ENCODE measurements at places on chromosomes 3 and 15.

DNA sequence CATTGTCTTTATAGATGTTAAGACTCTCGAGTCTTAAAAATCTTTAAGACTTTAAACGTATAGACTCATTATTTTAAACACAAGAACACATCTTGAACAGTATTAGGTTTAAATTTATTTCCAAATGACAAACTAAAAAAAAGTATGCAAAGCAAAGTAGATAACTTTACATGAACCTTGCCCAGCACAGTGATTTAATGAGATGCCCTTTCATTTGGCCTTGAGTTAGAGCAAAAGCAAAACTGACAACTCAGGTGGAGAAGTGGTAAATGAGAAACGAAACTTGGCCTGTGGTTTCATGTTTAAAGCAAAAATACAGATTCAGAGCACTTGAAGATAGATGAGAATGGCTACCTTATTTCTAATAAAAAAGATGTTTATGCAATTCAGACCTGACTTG is 8.6 kb downstream of the GPR15 start:
- DNase-seq = no peak

- DNase-seq = no peak
Observed at GRCh38 chr15:89421219-89421618, 75.2 kb downstream of the RHCG start.

DNA sequence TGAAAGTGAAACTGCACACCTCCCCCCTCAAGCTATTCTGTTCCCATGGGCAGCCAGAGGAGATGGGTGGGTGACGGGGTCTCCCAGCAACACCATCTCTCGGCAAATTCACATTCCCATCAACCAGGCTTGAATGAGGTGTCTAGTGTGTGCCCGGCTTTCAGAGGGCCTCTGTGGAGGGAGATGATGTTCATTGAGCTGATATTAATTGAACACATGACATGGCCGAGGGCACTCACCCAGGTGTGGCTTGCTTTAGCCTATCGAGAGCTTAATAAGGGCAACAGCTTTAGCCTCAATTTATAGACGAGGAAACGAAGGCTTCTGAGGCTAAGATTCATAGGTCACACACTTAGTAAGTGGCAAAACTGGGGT is 288.0 kb downstream of the UACA start:
- DNase-seq = no peak

DNA sequence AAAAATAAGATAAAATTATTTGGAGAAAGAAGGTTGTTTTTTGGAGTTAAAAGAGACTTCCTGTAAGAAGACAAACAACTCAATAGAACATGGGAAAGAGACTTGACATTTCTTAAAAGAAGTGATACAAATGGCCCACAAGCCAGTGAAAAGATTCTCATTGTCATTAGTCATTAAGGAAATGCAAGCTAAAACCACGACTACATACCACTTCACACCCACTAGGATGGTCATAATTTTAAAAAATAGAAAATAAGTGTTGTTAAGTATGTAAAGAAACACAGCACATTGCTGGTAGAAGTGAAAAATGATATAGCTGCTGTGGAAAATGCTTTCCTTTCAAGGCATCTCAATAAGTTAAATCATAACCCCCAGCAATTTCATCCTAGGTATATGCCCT is 44.4 kb upstream of the GK5 start:
- no peak for DNase-seq

DNA sequence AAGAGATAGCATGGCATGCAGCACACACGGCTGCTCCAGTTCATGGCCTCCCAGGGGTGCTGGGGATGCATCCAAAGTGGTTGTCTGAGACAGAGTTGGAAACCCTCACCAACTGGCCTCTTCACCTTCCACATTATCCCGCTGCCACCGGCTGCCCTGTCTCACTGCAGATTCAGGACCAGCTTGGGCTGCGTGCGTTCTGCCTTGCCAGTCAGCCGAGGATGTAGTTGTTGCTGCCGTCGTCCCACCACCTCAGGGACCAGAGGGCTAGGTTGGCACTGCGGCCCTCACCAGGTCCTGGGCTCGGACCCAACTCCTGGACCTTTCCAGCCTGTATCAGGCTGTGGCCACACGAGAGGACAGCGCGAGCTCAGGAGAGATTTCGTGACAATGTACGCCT is 4.8 kb downstream of the CIB1 start:
- DNase-seq = no peak

DNA sequence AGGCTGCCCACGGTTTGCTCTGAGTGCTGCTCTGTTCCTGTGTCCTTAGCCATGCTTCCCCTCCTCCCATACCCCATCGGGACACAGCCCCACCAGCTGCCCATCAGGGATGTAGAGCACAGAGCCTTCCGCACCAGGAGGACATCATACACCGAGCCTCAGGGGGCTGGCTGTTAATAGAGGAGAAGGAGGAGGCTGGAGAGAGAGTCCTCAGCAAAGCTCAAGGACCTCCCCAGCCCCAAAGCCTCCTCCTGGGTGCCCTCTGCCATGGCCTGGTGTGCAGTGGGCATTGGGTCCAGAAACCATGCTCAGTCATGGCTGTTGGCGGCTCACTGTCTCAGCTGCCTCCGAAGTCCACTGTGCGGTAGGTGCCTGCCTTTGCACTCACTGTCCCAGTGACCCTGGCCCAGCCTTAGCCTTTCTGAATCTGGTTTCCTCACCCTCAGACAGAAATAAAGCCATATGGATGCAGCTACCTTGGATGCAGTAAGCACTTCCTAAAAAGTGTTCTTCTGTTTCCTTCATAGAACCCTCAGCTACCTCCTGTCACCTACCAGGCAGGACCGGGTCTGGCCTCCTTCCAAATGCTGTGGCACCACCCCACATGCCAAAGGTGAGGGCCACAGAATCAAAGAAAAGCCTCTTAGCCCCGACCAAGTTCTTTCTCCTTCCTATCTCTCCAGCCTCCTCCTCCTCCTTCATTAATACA is 53.9 kb downstream of the ACAD9 start:
- no peak for DNase-seq

DNA sequence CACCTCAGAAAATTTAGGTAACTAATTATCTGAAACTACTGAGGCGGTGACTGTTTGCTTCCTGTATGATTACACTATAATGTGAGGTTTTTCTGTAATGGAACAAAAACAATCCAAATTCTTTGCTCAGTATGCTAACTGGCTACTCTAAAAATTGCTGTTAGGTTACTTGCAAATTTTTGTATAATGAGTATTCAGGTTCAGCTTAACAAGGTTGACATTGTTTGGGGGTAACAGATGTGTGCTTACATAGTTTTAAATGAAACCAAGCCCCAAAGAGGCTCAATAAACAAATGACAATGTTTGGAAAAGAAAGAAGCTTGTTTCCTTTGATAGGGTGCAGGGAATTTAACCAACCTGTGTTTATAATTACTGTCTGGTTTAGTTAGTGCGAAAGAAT is 414.5 kb upstream of the MDFIC2 start:
- no peak for DNase-seq

- no peak for DNase-seq
Observed at GRCh38 chr3:182786564-182787196, 6.6 kb upstream of the ATP11B start.

Data from NCI-H2171 treated with DMSO at 0.1 percent for 48 hours (cell line).